ENCODE measurements at places on chromosomes 7 and 10.
A peak's percentile ranks its signal among the peaks of the same experiment; 100 is the strongest.

DNA sequence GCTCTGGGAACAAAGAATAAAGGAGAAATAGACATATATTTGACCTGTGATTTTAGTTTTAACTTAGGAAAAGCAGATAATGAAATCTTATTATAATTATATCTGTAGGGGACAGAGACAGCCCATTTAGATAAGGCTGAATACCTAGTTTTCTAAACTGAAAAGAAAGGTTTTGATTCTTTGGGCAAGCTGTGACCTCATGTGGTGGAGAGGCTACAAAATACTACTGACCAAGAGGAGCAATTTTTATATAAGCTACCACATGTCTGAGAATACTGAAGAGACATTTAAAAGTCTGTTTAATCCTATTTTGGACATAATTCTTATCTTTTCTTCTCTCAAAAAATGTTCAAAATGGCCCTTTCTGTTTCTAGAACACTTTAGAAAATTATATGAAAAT is 271.0 kb downstream of the MTERF1 start:
- no peak for DNase-seq

- peak; percentile 16 for DNase-seq
Observed at GRCh38 chr10:118209215-118209614, 132.9 kb downstream of the FAM204A start.

DNA sequence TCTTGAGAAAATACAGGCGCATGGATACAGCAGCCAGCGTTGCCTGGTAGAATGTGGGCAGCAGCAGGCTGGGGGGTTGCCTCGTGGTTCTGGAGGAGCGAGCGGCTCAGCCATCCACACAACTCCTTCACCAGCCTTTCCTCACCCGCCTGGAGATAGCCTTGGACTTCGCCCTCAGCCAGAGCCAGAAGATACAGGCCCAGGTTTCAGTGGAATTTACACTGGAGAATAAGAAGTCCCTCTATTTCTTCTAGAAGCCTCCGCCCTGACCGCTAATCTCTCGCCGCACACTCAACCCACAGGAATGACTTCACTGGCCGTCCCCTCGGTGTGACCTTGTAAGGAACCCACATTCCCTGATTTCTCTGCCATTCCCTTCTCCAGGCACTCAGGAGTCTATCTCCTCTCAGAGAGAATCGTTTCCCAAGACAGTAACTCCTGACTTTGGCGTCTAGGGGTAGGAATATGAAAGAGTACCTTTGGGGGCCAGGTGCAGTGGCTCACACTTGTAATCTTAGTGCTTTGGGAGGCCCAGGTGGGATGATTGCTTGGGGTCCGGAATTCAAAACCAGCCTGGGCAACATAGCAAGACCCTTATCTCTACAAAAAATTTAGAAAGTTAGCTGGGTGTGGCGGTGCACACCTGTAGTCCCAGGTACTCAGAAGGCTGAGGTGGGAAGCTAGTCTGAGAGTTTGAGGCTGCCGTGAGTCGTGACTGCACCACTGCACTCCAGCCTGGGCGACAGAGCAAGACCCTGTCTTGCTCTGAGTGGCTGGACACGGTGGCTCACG is 52.0 kb upstream of the ECHDC3 start:
- no peak for DNase-seq

DNA sequence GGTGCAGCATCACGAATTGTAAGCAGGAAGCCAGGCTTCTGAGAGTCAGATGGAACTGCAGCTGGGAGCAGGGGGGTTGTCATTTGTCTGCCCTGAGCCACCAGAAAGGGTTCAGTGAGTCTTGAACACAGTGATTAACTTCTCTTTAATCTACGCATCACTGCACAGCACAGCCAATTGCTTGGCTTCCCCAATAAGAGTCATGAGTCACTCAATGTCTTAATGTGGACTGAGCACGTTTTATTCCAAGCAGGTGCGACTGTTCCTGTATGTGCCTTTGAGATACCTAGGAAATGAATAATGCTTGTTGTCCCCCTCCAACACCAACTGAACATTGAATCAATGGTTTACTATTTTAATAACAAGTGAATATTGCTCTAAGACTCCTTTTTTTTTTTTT is 26.0 kb upstream of the PLEKHA1 start:
- DNase-seq = no peak

GRCh38 chr10:126286256-126286780 is 102.0 kb downstream of the ADAM12 start:
- DNase-seq = no peak

GRCh38 chr7:50842041-50842440 is 59.3 kb upstream of the GRB10 start:
- DNase-seq = no peak
